ENCODE measurements at places on chromosomes 4 and X. TPM values are rescaled to one million over a fixed set of nuclear protein-coding genes. Genes with fewer than 3 reads are reported as not detected.
A peak's percentile ranks its signal among the peaks of the same experiment; 100 is the strongest.

DNA sequence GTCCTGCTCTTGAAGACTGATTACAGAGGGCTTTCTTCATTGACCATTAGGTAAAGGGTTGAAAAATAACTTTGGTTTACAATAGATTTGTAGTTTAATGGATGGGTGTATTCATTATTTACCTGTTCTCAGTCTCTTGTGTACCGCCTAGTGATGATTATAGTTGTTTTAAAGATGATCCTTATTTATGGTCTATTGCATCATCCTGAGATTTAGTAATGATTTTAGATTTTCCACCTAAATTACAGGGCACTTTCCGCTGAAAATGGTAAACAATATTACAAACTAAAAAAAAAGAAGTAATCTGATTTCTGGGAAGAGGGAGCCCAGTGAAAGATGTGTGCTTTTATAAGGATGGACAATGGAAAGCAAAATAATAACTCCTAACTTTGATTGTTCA lies 78.4 kb upstream of the TMEM33 start:
- no peaks in the 10 kb centered on the region for H3K36me3 ChIP-seq
- DNase-seq: no peak
- H3K4me3 ChIP-seq: no peak overlapping the region

DNA sequence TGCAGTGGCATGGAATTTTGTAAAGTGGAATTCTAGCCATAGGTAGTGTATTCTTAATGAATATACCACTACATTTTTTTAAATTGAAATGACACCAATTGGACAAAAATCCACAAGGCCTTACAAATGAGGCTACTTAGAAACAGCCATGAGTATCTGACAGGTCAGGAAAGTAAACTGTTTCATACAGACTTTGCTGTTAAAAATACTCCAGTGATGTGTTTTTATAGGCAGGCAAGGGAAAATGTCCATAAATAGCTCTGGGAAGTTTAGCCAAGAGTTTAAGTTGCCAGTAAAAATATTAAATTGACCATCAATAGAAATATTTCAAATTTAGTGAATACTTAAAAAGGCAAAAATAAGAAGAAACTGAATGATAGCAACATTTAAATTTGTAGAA lies 41.8 kb upstream of the PDLIM5 start:
- H3K4me3 ChIP-seq: peak overlapping the region; percentile 8
- peak overlapping the region; percentile 89 for H3K27ac ChIP-seq
- no peaks in the 10 kb centered on the region for H3K27me3 ChIP-seq
- no peak for DNase-seq
- H3K36me3 ChIP-seq: no peaks in the 10 kb centered on the region

DNA sequence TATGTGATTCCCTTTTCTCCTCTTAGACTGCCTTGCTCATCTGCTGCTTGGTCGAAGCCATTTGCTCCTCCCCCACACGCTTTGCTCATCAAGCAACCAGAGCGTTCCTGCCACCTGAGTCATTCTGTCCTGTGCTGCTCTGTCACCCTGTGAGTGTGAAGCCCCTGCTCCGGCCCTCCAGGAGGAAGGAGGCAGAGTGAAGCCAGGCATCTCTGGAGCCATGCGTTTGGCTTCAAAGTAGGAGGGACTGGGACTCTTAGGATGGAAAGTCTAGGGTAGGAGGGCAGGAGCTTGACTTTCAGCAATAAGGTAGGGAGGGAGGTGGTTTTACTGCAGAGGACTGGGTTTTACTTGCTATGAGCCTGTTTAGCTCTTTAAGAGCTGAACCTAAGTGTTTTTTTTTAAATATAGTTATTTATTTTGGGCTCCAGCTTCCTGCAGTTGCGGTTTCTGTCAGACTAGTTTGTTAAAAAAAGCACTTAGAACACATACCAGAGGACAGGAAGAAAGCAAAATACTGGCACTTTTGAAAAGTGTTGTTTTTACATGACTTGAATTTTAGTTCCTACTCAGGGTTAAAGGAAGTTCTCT lies 63.6 kb downstream of the SPINK2 start:
- peaks cover 17% of the 10 kb centered on the region for H3K4me1 ChIP-seq
- H3K27ac ChIP-seq: no peak overlapping the region
- H3K36me3 ChIP-seq: no peaks in the 10 kb centered on the region
- H3K27me3 ChIP-seq: peaks cover 23% of the 10 kb centered on the region
- no peak overlapping the region for H3K4me3 ChIP-seq

GRCh38 chr4:162475246-162475645 lies 311.4 kb upstream of the FSTL5 start:
- no peak overlapping the region for H3K4me3 ChIP-seq
- no peak overlapping the region for H3K27ac ChIP-seq
- H3K36me3 ChIP-seq: no peaks in the 10 kb centered on the region
- H3K4me1 ChIP-seq: no peaks in the 10 kb centered on the region
- no peaks in the 10 kb centered on the region for H3K27me3 ChIP-seq

DNA sequence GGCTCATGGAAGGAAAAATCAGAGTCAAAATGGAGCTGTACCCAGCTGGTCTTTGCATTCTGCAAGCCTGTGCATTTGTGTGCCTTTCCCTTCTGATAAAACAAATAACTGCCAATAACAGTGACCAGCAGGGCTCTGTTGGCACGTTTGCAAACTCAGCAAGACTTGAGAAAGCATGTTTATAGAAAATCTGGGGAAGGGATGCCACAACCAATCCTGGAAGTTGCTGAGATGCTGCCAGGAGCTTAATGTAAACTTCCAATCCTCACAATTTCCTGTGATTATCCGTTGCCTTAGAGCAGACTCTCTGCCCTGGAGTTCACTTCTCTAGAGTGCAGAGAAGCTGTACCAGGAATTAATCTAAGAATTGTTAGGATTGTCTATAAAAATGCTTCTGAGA lies 6.9 kb upstream of the ANXA3 start:
- peak overlapping the region; percentile 35 for H3K27ac ChIP-seq
- H3K4me1 ChIP-seq: peaks cover 13% of the 10 kb centered on the region
- no peak overlapping the region for H3K4me3 ChIP-seq
- H3K36me3 ChIP-seq: no peaks in the 10 kb centered on the region

DNA sequence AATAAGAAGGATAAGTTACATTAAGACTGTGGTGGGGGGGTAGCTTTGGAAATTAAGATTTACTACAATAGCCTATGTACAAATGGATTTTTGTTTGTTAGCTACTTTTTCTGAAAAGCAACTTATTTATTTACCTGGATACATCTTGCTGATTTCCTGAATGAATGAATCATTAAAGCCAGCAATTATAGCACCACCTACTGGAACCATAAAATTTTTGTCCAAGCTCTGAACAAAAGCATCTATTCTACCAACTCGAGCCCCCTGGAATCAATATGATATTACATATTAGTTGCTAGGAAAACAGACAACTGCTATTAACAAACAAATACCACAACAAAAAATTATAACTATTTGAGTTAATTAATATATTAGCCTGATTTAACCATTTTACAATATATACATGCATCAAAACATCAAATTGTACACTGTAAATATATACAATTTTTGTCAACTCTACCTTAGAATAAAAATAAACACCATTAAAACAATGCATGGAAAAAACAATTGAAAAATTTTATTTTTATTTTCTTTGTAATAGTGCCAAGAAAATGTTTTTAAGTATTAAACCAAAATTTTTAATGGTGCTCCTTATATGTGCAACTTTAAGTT lies 15.3 kb downstream of the SEPSECS start:
- DNase-seq: no peak
- no peaks in the 10 kb centered on the region for H3K27me3 ChIP-seq
- H3K4me1 ChIP-seq: peaks cover 12% of the 10 kb centered on the region
- no peak overlapping the region for H3K4me3 ChIP-seq

- H3K4me3 ChIP-seq: no peak overlapping the region
- no peaks in the 10 kb centered on the region for H3K27me3 ChIP-seq
Measured at GRCh38 chr4:18568600-18568999, 547.0 kb upstream of the LCORL start.

DNA sequence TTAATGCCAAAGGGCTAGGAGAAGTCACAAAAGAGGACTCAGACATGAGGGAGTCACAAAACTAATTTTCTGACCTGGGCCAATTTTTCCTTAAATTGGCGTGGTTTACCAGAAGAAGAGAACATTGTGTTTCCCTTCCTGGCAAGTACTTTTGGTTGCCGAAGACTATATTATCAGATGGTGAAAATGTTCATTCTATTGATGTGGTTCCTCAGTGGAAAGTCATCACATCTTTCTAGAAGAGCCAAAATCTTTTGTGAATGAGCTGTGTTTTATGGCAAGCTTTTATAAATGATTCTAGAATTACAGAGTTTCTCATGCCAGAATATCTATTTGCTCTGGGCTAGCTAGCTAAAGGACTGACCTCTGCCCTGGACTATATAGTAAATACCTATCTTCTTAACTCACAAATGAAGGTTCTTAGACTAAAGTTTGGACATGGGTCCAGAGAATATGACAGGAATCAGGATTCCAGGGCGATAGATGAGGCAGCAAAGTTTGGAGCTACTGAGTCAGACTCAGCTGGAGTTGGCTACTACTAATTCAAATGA lies 288.9 kb downstream of the IL1RAPL2 start:
- H3K36me3 ChIP-seq: no peaks in the 10 kb centered on the region
- no peak overlapping the region for H3K27ac ChIP-seq
- H3K4me3 ChIP-seq: no peak overlapping the region
- no peaks in the 10 kb centered on the region for H3K4me1 ChIP-seq

DNA sequence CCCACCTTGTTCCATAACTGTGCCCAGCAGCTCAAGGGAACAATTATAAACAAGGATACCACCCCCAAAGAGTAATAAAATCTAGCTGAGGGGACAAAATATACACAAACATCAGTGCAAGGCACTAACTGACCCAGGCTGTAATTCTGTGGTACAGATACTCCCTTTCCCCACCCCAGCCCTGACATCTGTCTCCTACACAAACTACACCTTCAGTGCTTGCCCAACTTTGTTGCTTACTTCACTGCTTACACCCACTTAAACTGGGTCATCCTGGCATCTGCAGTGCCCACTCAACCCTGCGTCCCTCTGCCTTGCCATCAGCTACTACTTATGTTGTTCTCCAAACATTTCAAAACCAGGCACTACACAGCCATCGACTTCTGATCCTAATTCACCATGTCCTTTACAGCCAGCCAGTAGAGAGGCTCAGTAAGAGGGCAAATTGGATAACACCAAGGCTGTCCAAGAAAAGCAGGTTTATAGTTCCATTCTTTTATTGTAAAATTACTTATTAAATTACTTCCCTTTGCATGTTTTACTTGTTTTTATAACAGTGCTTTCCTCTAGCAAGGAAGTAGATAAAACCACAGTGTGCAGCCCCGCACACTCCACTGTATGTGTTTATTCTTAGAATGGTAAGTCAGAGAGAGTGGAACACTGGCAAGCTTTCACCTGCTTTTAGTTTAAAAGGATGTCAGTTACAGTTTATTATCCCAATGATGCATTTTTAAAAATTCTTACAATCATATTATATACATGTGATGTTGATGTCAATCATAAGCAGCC lies 149.6 kb downstream of the INPP4B start:
- DNase-seq: no peak
- H3K36me3 ChIP-seq: no peaks in the 10 kb centered on the region
- H3K27ac ChIP-seq: peak overlapping the region; percentile 44
- no peaks in the 10 kb centered on the region for H3K27me3 ChIP-seq

GRCh38 chrX:85977218-85977617 lies 70.1 kb downstream of the CHM start:
- peaks cover 22% of the 10 kb centered on the region for H3K36me3 ChIP-seq
- H3K4me1 ChIP-seq: no peaks in the 10 kb centered on the region
- H3K27ac ChIP-seq: no peak overlapping the region
- no peak overlapping the region for H3K4me3 ChIP-seq
- no peak for DNase-seq

DNA sequence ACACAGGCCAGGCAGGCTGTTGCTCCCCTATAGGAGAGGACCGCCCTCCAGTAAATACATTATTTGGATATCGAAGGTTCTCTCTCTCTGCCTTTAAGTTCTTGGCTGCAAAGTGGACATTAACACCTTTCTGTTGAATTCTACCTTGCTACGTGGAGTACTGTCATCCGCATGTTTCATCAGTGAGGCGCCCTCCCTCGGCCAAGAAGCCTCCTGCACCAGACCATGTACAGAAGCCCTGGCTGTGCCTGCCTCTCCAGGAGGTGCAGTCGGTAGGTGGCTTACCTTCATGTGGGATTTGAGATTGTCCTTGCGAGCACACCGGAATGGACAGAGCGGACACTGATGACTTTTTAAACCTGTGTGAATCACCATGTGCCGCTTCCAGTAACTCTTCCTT lies 46.7 kb downstream of the ZNF827 start:
- no peak overlapping the region for H3K4me3 ChIP-seq
- peaks cover 6% of the 10 kb centered on the region for H3K36me3 ChIP-seq
- H3K27ac ChIP-seq: no peak overlapping the region
- peaks cover 43% of the 10 kb centered on the region for H3K4me1 ChIP-seq
- no peaks in the 10 kb centered on the region for H3K27me3 ChIP-seq

DNA sequence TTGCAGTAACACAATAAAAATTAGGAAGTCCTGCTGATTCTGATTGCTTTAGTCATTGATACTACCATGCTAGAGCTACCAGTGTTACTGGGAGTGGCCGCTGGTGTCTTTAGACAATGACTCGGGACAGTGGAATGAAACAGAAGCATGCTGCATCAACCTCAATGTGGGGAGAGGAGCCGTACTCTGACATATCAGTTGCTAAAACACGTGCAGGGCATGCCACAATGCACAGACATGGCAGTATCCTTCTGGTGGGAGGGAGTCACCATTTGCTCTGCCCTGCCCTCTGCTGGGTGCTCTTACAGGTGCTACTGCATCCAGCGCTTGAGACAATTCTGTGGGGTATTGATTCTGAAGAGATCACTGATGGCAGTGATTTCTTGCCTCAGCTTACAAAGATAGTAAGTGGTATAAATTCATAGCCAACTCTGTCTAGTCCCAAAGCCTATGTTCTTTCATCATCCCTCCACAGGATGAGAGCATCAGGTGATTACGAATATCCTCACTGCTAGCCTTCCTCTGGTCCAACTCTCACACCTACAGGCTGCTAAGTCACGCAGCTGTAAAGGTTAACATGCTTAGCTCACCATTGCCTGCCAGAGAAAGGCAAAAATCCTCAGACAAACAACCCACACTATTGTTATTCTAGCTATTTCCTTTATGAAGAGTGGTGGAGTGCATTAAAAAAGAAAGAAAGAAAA lies 43.7 kb downstream of the NSG1 start:
- DNase-seq: no peak
- H3K36me3 ChIP-seq: peaks cover 34% of the 10 kb centered on the region
- no peak overlapping the region for H3K27ac ChIP-seq
- peaks cover 8% of the 10 kb centered on the region for H3K4me1 ChIP-seq
- H3K27me3 ChIP-seq: no peaks in the 10 kb centered on the region

- H3K4me1 ChIP-seq: peaks cover 25% of the 10 kb centered on the region
- H3K27me3 ChIP-seq: no peaks in the 10 kb centered on the region
- no peaks in the 10 kb centered on the region for H3K36me3 ChIP-seq
- no peak for DNase-seq
- H3K4me3 ChIP-seq: no peak overlapping the region
Measured at GRCh38 chrX:129648514-129649267, 6.1 kb downstream of the APLN start.

GRCh38 chrX:116490104-116490503 lies 27.3 kb upstream of the CT83 start:
- no peaks in the 10 kb centered on the region for H3K4me1 ChIP-seq
- H3K4me3 ChIP-seq: no peak overlapping the region

- no peak overlapping the region for H3K4me3 ChIP-seq
- H3K27me3 ChIP-seq: no peaks in the 10 kb centered on the region
- H3K4me1 ChIP-seq: no peaks in the 10 kb centered on the region
- peaks cover 8% of the 10 kb centered on the region for H3K36me3 ChIP-seq
- H3K27ac ChIP-seq: no peak overlapping the region
Measured at GRCh38 chr4:2302387-2303119, 40.6 kb upstream of the MXD4 start.

Gene NPY1R
- total RNA-seq: 1.6 TPM

Gene IL13RA1
- 14.8 TPM for total RNA-seq

Gene FGF13
- 1.7 TPM for total RNA-seq

Gene NKX3-2
- not detected for total RNA-seq

Gene CFI
- 6.8 TPM for total RNA-seq

Gene CTSO
- total RNA-seq: 5.8 TPM

Gene XAGE2
- not detected for total RNA-seq

Gene RIPPLY1
- total RNA-seq: not detected
